ENCODE measurements at places on chromosomes 13 and 19.

GRCh38 chr19:19185853-19186740 is 5.9 kb downstream of the BORCS8 start:
- peak; percentile 21 for DNase-seq

- DNase-seq = peak; percentile 69
Observed at GRCh38 chr19:47156861-47157430, 26.3 kb downstream of the SAE1 start.

- DNase-seq = no peak
Observed at GRCh38 chr13:65088906-65089305, 2141.2 kb downstream of the PCDH9 start.

DNA sequence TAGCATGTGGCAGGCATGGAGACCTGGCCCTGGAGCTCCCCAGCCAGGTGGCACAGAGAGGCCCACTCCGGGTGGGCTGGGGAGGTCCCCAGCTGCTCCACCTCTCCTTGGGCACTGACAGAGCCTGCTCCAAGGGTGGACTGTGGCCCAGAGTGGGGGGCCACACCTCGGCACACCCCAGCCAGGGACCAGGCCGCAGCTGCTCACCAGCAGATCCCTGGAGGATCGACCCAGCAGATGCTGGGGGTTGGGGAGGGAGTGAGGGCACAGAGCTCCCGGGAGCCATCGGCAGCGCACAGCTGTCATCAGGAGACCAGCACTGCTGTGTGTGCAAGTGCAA is 72.0 kb upstream of the KCTD15 start:
- DNase-seq = no peak

DNA sequence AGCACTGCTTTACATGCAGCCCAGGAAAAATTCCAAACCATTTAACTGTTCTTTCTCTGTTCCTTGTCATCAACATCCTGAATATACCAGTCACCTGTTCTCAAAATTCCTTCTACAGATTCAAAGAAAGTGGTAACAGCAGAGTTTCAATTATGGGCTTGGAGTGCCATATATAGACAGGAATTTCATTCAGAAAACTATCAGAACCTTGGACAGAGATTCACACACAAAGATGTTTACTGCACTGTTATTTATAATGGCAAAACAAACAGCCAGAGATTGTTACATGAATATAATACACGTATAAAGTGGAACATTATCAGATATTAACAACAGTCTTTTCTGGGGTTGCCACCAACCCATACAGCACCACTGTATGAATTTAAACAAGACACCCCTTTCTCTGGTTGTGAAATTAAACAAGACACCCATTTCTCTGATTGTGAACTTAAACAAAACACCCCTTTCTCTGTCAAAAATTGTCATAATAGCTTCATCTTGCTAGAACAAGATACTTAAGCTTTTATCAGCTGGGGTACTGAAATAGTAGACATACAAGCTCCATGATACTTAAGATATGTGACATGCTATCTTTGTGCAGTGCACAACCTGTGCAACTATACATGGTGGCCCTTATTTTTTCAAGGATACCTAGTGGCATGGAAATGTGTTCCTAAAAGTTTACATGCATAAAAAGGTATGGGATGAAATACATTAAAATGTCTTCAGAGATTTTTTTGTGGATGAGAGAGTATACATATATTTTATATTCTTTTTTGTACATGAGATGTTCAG is 12.6 kb downstream of the CACNA1A start:
- no peak for DNase-seq

DNA sequence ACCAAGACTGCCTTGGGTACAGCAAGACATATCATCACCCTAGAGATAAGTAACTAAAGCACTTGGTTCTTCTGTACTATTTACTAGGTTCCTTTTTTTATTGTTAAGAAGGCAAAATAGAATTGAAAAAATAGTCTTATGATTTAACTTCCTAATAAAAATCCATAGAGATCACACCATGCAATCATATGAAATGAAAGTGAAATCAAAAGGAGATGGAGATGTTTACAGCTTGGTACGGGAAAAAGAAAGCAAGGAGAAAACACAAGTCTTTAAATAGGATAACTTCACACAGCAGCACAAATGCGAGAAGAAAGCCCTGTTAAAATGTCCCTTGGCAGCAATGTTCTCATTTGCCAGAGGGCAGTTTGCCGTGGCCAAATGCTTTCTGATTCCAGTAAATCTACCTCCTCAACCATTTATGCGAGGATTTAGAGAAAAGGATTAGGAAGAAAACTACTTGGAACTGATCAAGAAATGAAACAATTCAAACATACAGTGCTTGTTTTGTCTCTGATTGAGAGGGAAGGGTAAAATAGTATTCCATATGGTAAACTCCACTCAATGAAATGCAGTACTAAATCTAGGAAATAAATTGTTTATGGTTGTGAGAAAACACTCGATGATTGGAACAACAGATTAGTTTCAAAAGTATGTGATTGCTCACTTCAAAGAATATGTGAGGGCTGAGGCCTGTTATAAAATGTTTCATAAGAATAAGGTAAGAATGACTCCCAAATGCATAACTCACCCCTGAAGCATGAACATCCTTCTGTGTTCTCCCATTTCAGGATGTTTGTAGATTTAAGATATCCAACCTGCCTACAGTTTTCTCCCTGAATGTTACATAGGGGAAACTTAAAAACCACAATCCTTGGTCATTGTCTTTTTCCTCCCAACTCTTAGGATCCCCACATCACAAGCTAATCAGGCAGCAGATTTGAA is 487.8 kb downstream of the DACH1 start:
- DNase-seq = no peak

DNA sequence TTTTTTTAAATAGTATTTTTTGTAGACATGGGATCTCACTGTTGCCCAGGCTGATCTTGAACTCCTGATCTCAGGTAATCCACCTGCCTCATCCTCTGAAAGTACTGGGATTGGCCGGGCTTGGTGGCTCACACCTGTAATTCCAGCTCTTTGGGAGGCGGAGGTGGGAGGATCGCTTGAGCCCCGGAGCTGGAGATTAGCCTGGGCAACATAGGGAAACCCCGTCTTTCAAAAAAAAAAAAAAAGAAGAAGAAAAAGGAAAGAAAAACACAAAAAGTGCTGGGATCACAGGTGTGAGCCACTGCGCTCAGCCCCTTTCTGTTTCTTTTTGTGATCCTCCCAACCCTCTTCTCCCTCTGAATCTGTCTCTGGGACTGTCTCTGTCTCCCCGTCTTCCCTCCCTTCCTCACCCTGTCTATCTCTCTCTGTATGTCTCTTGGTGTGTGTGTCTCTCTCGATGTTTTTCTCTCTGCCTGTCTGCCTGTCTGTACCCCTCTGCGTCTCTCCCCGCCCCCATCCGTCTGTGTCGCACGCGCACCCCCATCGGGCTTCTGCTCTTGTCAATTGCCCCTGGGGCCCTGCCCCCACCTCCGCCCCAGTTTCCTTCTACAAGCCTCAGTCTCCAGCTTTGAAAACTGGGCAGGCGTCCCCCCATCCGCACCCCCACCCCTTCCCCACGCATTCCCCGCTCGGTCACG is 540 bp upstream of the ZFP36 start:
- DNase-seq = no peak

- no peak for DNase-seq
Observed at GRCh38 chr13:100213576-100213975, 124.7 kb downstream of the PCCA start.

GRCh38 chr19:6751189-6751588 is 11.7 kb downstream of the TRIP10 start:
- DNase-seq = no peak

Measured in fibroblast of skin of abdomen (primary cell).